Suprapubic skin (tissue), 4 donors: ENCODE measurements at places on chromosomes 3 and 15. TPM values are rescaled to one million over a fixed set of nuclear protein-coding genes. Genes with fewer than 3 reads are reported as not detected.

Gene CHRNA3
- not detected for total RNA-seq

Gene CSPG4
- total RNA-seq, result 14.2 TPM

Gene MYLK
- total RNA-seq, result 47.0 TPM

Gene PRTG
- 0.49 TPM for total RNA-seq

DNA sequence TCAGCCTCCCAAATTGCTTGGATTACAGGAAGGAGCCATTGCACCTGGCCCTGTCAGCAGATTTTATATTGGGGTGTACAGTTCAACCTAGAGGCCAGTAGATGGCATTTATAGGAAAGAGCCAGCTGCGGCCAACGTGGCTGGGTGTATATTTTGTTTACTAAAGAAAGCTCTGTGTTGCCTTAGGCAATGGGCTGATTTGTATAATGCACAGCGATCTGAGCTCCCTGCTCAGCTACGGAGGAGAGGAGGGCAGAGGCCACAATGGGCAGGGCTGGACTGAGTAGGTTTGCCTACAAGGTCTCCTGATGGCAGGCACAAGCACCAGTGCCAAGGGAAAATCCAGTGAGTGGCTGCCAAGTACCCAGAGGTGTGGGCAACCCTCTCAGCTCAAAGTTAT, 282.4 kb downstream of the ARPP21 start:
- H3K4me1 ChIP-seq, result no peaks in the 10 kb centered on the region
- no peak overlapping the region for H3K4me3 ChIP-seq
- DNase-seq, result no peak
- no peaks in the 10 kb centered on the region for H3K27me3 ChIP-seq
- H3K36me3 ChIP-seq, result no peaks in the 10 kb centered on the region

GRCh38 chr3:151638555-151639417, 94.9 kb upstream of the AADACL2 start:
- H3K4me3 ChIP-seq, result no peak overlapping the region
- H3K27me3 ChIP-seq, result no peaks in the 10 kb centered on the region
- H3K4me1 ChIP-seq, result no peaks in the 10 kb centered on the region
- H3K36me3 ChIP-seq, result no peaks in the 10 kb centered on the region
- no peak for DNase-seq

GRCh38 chr3:119835556-119835955, 53.7 kb downstream of the NR1I2 start:
- no peaks in the 10 kb centered on the region for H3K27me3 ChIP-seq
- H3K4me1 ChIP-seq, result no peaks in the 10 kb centered on the region
- H3K36me3 ChIP-seq, result peaks cover 6% of the 10 kb centered on the region
- H3K4me3 ChIP-seq, result no peak overlapping the region
- no peak overlapping the region for H3K27ac ChIP-seq

- no peak overlapping the region for H3K27ac ChIP-seq
- no peak overlapping the region for H3K4me3 ChIP-seq
- peaks cover 31% of the 10 kb centered on the region for H3K4me1 ChIP-seq
- no peaks in the 10 kb centered on the region for H3K36me3 ChIP-seq
- H3K27me3 ChIP-seq, result no peaks in the 10 kb centered on the region
Measured at GRCh38 chr3:57825116-57825515, 69.0 kb downstream of the SLMAP start.

- peaks cover 29% of the 10 kb centered on the region for H3K36me3 ChIP-seq
- H3K4me3 ChIP-seq, result no peak overlapping the region
- no peaks in the 10 kb centered on the region for H3K4me1 ChIP-seq
- no peaks in the 10 kb centered on the region for H3K27me3 ChIP-seq
- no peak for DNase-seq
Measured at GRCh38 chr3:25744470-25744869, 38.8 kb downstream of the NGLY1 start.

DNA sequence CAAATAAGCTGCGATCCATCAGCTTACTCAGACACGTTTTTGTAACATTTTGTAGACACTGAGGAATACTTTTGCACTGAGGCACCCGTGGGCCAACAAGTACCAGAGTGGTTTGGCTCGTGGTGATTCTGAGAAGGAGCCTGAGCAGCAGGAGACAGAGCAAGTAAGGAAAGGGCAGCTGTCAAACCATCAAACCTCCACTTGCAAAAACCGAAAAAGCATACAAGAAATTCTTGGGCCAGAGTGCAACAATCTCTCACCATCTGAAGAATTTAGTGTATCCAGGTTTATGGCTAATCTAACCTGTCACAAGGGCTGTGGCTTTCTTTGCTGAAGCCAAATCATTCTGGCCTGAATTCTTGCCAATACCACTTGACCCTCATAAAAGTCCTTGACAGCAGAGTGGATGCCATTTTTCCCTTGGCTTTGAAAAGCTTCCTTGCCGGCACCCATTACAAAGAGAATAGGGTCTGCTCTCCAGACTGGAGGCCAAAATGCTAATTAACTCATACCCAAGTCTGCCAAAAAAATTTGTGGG, 56.7 kb downstream of the MYO1E start:
- no peaks in the 10 kb centered on the region for H3K36me3 ChIP-seq
- DNase-seq, result no peak
- no peak overlapping the region for H3K27ac ChIP-seq
- H3K4me3 ChIP-seq, result no peak overlapping the region

DNA sequence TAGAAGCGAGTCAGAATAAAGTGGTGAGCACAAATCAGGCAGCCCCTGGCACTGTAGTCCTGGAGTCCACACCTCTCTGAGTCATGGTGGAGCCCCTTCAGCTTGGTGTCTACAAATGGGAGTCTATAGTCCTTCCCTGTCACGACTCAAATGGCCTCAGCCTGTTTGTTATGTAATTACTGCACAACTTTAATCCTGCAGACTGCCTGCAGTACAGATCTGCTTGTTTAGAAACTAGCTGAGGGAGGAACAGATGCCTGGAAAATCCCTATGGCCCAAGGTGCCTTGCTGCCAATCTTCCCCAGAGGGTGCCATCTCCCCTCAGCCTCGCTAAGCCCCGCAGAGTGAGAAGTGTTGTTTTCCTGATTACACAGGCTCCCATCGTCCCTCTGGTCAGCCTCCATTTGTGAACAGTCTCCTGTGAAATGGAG, 3.9 kb upstream of the CXCR6 start:
- DNase-seq, result no peak
- no peak overlapping the region for H3K27ac ChIP-seq
- H3K27me3 ChIP-seq, result no peaks in the 10 kb centered on the region
- peaks cover 43% of the 10 kb centered on the region for H3K36me3 ChIP-seq
- H3K4me3 ChIP-seq, result no peak overlapping the region
- H3K4me1 ChIP-seq, result peaks cover 5% of the 10 kb centered on the region

DNA sequence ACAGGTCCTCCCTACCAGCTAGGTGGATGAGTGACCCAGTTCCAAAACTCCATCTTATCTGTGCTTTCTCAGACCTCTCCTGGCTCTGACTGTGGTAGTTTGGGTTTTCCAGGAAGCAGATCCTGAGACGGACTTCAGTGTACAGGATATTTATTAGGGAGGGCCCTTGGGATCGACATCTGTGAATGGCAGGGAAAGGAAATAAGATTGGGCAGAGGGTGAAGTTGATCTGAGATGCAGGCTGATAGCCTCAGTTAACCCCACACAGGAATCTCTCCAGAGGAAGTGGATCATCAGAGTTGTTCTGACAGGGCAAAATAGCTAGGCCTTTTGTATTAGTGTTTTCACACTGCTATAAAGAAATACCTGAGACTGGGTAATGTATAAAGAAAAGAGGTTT, 16.7 kb upstream of the MAPK6 start:
- no peaks in the 10 kb centered on the region for H3K36me3 ChIP-seq
- no peaks in the 10 kb centered on the region for H3K27me3 ChIP-seq
- no peak overlapping the region for H3K4me3 ChIP-seq
- H3K27ac ChIP-seq, result no peak overlapping the region

DNA sequence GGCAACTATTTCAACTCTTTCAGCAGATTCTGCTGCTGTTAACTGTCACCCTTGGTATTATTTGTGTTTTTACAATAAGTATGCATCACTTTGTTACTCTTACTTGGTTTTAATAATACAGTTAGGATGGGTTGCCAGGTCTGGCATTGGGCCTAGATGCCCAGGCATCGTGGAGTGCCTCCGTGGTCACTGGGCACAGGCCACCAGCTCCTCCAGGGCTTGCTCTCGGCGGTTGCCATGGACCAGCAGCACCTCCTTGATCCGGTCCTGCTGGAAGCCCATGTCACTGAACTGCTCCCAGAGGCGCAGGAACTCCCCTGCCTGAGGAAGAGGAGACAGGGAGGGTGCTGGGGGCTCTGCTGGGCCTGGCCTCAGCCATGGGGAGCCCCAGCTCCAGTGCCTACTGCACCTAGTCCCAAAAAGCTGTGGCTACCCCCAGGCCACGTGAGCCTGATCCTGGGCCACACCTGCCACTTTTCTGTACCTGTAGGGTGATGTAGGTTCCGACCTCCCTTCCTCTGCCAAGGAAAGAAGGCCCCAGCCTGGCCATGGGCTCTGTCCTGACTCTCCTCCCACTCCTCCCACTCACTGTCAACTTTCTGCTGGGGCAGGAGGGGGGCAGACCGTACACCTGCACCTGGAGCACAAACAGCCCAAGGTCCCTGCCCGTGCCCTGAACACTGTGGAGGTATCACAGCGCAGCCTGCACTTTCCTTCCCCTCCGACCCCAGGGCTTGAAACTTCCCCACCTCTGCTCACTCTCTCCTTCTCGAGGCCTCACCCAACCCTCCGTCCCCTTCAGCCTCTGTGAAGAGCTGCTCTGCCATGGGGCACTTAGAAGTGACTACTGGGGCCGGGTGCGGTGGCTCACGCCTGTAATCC, 16.6 kb downstream of the KBTBD13 start:
- H3K4me1 ChIP-seq, result peaks cover 7% of the 10 kb centered on the region
- no peak overlapping the region for H3K4me3 ChIP-seq
- no peaks in the 10 kb centered on the region for H3K27me3 ChIP-seq

DNA sequence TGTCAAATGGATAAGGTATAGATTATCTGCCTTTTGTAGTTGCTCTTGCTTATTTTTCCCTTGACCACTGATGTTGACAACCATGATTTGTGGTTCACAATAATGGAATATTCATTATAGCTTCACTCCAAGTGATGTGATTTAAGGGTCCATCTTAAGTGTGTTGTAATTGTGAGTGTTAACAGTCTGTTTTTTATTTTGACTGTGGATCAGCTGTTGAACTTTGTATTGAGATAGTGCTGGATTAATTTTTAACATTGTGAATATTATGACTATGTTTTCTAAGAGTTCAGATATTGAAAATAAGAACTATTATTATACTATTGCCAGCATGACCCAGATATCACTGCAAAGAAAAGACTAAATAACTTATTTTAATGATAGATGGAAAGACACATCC, 8.6 kb upstream of the GASK1A start:
- no peak overlapping the region for H3K27ac ChIP-seq
- no peaks in the 10 kb centered on the region for H3K36me3 ChIP-seq
- H3K4me3 ChIP-seq, result no peak overlapping the region
- no peak for DNase-seq
- no peaks in the 10 kb centered on the region for H3K4me1 ChIP-seq
- no peaks in the 10 kb centered on the region for H3K27me3 ChIP-seq

GRCh38 chr15:100476805-100477204, 51.9 kb downstream of the CERS3 start:
- DNase-seq, result no peak
- H3K27ac ChIP-seq, result no peak overlapping the region
- no peaks in the 10 kb centered on the region for H3K4me1 ChIP-seq
- peaks cover 21% of the 10 kb centered on the region for H3K36me3 ChIP-seq
- H3K4me3 ChIP-seq, result no peak overlapping the region

DNA sequence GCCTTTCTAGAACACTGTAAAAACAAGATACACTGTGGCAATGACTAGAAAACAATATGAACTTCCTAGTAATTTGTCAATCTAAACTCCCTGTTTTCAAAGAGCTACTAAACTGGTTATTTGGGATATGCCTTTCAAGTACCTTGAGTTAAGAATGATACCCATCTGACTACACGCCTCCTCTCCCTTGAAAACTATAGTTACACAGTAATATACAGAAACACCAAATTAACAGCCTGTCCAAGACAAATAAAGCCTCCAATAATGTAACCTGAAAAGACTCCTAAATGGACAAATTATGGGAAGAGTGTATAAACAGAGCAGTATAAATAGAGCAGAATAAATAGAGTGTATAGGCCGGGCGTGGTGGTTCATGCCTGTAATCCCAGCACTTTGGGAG, 70.1 kb downstream of the SMARCC1 start:
- H3K4me1 ChIP-seq, result no peaks in the 10 kb centered on the region
- no peak overlapping the region for H3K4me3 ChIP-seq
- H3K36me3 ChIP-seq, result peaks cover 75% of the 10 kb centered on the region
- H3K27me3 ChIP-seq, result no peaks in the 10 kb centered on the region
- DNase-seq, result no peak

DNA sequence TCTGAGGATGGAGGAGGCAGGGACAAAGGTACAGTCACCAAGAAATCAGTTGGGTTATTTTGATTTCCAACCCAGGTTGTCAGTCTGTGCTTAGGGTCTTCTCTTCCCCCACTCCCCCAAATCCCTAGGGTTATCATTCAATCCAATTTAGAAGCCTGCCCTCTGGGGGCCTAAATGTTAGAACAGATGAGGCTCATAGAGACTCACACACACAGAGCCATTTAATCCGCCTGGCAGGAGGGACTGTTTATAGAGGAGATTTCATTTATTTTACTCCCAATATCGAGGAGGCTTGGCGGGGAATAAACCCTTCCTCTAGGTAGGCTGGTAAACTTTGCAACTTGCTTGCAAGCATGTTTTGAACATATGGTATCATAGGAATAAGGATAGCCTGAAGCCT, 52.8 kb downstream of the RHCG start:
- H3K27me3 ChIP-seq, result peaks cover 67% of the 10 kb centered on the region
- no peak overlapping the region for H3K4me3 ChIP-seq
- no peaks in the 10 kb centered on the region for H3K4me1 ChIP-seq

- no peak for DNase-seq
- no peaks in the 10 kb centered on the region for H3K27me3 ChIP-seq
- H3K4me3 ChIP-seq, result no peak overlapping the region
- peaks cover 23% of the 10 kb centered on the region for H3K4me1 ChIP-seq
Measured at GRCh38 chr3:185555101-185555501, 2.7 kb upstream of the LIPH start.

- no peaks in the 10 kb centered on the region for H3K27me3 ChIP-seq
- no peak overlapping the region for H3K27ac ChIP-seq
- no peak overlapping the region for H3K4me3 ChIP-seq
- H3K4me1 ChIP-seq, result no peaks in the 10 kb centered on the region
- no peak for DNase-seq
- no peaks in the 10 kb centered on the region for H3K36me3 ChIP-seq
Measured at GRCh38 chr3:82814660-82815059, 1053.2 kb upstream of the GBE1 start.

DNA sequence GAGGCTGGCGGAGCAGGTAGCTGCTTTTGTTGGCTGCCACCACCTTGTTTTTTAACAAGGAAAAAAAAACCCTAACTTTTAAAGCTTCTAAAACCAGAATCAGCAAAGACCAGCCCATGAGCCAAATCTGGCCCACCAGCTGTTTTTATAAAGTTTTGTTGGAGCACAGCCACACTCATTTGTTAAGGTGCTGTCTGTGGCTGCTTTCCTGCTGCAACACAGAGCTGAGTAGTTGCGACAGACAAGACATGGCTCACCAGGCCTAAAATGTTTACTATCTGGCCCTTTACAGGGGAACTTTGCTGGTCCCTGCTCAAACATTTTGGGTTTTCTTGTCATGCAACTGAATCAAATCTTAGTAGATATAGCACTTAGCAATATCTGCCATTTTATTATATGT, 18.9 kb downstream of the EFCAB12 start:
- no peak overlapping the region for H3K27ac ChIP-seq
- no peaks in the 10 kb centered on the region for H3K27me3 ChIP-seq
- H3K36me3 ChIP-seq, result no peaks in the 10 kb centered on the region
- no peak overlapping the region for H3K4me3 ChIP-seq
- no peaks in the 10 kb centered on the region for H3K4me1 ChIP-seq
- DNase-seq, result no peak
